ENCODE measurements at places on chromosomes 6 and 20.

- no peak overlapping the region for H3K27ac ChIP-seq
- H3K4me3 ChIP-seq: no peak overlapping the region
- H3K4me1 ChIP-seq: no peaks in the 10 kb centered on the region
- no peak for DNase-seq
- H3K36me3 ChIP-seq: peaks cover 3% of the 10 kb centered on the region
Measured at GRCh38 chr6:157724138-157724820, 98.8 kb upstream of the SNX9 start.

GRCh38 chr6:160428818-160429619 lies 80.8 kb downstream of the SLC22A3 start:
- no peak overlapping the region for H3K4me3 ChIP-seq
- H3K27ac ChIP-seq: no peak overlapping the region
- peaks cover 47% of the 10 kb centered on the region for H3K27me3 ChIP-seq
- H3K4me1 ChIP-seq: peaks cover 10% of the 10 kb centered on the region
- no peak for DNase-seq

- no peaks in the 10 kb centered on the region for H3K27me3 ChIP-seq
- no peak for DNase-seq
- no peak overlapping the region for H3K4me3 ChIP-seq
- H3K36me3 ChIP-seq: peaks cover 24% of the 10 kb centered on the region
Measured at GRCh38 chr6:158029668-158030230, 48.1 kb downstream of the SYNJ2 start.

- H3K27ac ChIP-seq: no peak overlapping the region
- no peaks in the 10 kb centered on the region for H3K27me3 ChIP-seq
- H3K36me3 ChIP-seq: peaks cover 12% of the 10 kb centered on the region
- H3K4me1 ChIP-seq: peaks cover 3% of the 10 kb centered on the region
- DNase-seq: peak; percentile 37
Measured at GRCh38 chr6:36897609-36898008, 11.9 kb downstream of the C6orf89 start.

DNA sequence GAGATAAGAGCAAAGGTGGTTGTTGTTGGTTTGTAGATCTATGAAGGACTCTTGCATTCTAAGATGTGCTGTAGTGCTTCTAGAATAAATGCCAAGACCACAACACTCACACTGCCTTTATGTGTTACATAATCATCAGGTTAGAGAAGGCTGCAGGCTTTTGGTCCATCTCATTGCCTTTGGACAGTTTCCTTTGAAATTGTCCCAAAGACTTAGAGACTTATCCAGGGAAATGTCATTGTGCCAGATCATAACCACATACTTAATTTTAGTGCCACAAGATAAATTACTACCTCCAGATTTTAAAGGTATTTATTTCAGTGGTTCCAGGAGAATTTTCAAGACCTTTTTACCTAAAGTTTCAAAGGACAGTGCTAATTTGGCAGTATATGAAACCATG lies 666.6 kb upstream of the CITED2 start:
- H3K4me1 ChIP-seq: peaks cover 5% of the 10 kb centered on the region
- no peaks in the 10 kb centered on the region for H3K36me3 ChIP-seq
- DNase-seq: no peak
- no peak overlapping the region for H3K4me3 ChIP-seq
- H3K27ac ChIP-seq: no peak overlapping the region

GRCh38 chr20:10954908-10955580 lies 281.2 kb upstream of the JAG1 start:
- H3K36me3 ChIP-seq: no peaks in the 10 kb centered on the region
- H3K4me1 ChIP-seq: no peaks in the 10 kb centered on the region

GRCh38 chr6:65790666-65791065 lies 83.6 kb upstream of the EYS start:
- no peaks in the 10 kb centered on the region for H3K27me3 ChIP-seq
- DNase-seq: no peak
- no peak overlapping the region for H3K27ac ChIP-seq
- no peaks in the 10 kb centered on the region for H3K36me3 ChIP-seq
- H3K4me3 ChIP-seq: no peak overlapping the region

DNA sequence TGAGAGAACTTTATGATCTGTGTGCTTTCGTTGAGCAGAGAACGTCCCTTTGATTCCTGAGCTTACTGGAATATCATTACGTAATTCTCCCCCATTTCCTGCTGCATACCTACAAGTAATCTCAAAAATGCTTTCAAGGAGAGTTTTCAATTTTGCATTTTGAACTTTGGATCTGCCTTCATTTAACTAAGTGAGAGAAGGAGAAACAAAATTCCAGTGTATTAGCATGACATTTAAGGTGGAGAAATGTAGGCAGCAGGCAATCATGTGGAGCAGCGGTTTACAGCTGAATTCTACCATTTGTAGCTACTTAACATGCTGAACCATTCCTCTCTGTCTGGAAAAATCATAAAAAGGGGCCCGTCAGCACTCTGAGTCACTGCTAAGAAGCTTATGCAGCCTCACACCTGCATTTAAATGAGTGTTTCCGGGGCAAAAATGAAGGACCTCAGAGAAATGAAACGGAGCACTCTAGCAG lies 451.5 kb downstream of the PLCB1 start:
- no peak for DNase-seq
- H3K27me3 ChIP-seq: no peaks in the 10 kb centered on the region
- H3K36me3 ChIP-seq: no peaks in the 10 kb centered on the region

GRCh38 chr20:20075032-20075431 lies 22.7 kb downstream of the CFAP61 start:
- H3K27me3 ChIP-seq: peaks cover 7% of the 10 kb centered on the region
- no peaks in the 10 kb centered on the region for H3K36me3 ChIP-seq
- no peak overlapping the region for H3K27ac ChIP-seq
- H3K4me1 ChIP-seq: no peaks in the 10 kb centered on the region

- H3K27me3 ChIP-seq: peaks cover 5% of the 10 kb centered on the region
- H3K36me3 ChIP-seq: no peaks in the 10 kb centered on the region
- H3K27ac ChIP-seq: no peak overlapping the region
- no peak overlapping the region for H3K4me3 ChIP-seq
- no peak for DNase-seq
Measured at GRCh38 chr6:169034516-169035167, 219.0 kb downstream of the THBS2 start.

DNA sequence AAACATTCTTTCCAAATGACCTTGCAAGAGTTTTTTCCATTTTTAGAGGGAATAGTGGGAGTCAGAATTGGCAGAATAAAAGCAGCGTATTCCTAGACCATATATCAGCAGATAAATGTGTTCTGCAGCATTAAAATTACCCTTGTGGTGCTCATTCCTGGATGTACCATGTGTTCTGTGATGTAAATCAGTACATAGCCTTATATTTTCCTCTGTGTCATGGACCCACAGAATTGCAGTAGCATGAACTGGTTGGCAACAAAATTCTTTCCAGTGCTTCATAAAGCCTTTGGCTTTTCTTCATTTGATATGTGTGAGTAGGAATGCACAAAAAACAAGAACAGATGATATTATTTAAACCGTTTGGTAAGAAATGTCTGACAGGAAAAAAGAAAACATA lies 32.5 kb downstream of the ANKEF1 start:
- DNase-seq: no peak
- H3K27me3 ChIP-seq: peaks cover 18% of the 10 kb centered on the region
- no peak overlapping the region for H3K27ac ChIP-seq

DNA sequence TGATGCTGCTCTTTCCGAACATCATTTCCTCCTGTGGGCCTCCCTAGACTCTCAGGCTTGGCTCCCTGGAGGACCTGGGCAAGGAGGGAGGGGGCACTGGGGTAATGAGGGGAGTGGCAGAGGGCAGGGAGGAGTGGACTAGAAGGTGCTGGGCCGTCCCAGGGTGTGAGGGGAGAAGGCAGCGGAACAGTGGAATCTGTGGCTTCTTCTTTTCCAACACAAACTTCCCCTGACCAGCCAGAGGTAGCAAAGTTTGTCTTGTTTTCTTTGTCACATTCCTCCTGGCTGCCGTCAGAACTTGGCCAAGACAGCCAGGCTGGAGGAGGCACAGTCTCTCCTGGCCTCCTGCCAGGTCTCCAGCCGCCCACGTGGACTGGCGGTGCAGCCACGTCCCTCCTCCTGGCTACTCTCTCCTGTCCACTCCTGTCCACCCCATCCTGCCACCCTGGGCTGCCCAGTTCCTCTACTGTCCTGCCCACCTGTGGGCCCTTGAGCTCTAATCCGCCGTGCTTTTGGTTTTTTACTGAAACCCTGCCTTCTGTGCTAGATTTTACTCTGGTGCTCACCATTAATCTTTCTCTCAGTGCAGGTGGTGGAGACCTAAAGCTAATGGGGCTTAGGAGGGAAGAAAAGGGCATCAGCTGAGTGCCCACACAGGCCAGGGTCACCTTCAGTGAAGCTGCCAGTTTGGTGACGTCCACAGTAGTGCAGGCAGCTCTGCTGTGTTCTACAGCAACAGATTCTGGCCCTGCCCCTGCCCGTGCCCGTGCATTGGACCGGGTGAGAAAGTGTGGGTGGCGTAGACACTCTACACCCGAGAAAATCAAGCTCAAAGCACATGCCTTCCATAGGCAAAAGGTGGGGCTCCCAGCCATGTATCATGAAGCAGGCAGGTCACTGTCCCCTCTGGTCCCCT lies 2.8 kb upstream of the CDSN start:
- no peak overlapping the region for H3K4me3 ChIP-seq
- no peak for DNase-seq
- no peak overlapping the region for H3K27ac ChIP-seq
- no peaks in the 10 kb centered on the region for H3K4me1 ChIP-seq
- no peaks in the 10 kb centered on the region for H3K27me3 ChIP-seq
- H3K36me3 ChIP-seq: no peaks in the 10 kb centered on the region

- H3K27ac ChIP-seq: no peak overlapping the region
- DNase-seq: no peak
- no peak overlapping the region for H3K4me3 ChIP-seq
- no peaks in the 10 kb centered on the region for H3K36me3 ChIP-seq
Measured at GRCh38 chr20:3740615-3741301, 8.3 kb downstream of the HSPA12B start.

DNA sequence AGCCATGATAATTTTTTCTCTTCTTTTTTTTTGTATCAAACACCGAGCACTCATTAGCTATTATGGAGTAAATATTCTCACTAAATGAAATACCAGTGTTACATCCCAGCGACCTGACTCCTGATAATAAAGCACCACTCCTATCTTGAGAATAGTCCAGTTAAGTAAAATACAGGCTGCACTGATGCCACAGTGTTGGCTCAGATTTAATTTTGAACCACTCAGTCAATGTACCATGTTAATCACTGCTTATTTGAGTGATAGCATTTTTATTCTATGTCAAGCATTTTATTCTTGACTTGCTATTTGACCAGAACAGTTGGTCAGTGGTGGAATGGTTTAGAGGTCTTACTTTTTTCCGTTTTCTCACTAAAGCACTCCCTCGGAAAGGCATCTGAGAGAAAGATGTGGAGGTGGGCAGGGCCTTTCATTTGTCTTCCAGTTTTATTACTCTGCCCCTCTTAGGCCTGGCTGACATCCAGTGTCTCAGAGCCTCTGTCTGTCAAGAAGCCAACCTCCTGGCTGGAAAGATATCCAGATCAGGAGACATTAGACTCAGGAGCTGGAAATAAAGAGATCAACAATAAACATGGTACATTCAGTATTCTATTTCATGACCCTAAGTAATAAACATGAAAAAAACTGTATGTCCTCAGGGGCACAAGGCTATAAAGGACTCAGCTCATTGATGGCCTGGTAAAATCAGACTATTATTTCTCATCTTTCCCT lies 457.8 kb downstream of the EPM2A start:
- H3K27me3 ChIP-seq: peaks cover 3% of the 10 kb centered on the region
- no peak for DNase-seq
- H3K36me3 ChIP-seq: no peaks in the 10 kb centered on the region
- no peak overlapping the region for H3K4me3 ChIP-seq
- no peak overlapping the region for H3K27ac ChIP-seq

GRCh38 chr6:1609648-1610496 lies at the start of gene FOXC1:
FOXC1 (plus strand) TSS chr6:1609915; CDS start chr6:1610446, 531 bp downstream.
- H3K27me3 ChIP-seq: peaks cover 58% of the 10 kb centered on the region
- H3K4me3 ChIP-seq: peak within 1 kb of the TSS; percentile 60
- no peaks in the 10 kb centered on the region for H3K36me3 ChIP-seq
- peak; percentile 49 for DNase-seq

- peaks cover 13% of the 10 kb centered on the region for H3K4me1 ChIP-seq
- no peaks in the 10 kb centered on the region for H3K36me3 ChIP-seq
- DNase-seq: peak; percentile 18
Measured at GRCh38 chr6:37783025-37783855, 36.3 kb upstream of the ZFAND3 start.

DNA sequence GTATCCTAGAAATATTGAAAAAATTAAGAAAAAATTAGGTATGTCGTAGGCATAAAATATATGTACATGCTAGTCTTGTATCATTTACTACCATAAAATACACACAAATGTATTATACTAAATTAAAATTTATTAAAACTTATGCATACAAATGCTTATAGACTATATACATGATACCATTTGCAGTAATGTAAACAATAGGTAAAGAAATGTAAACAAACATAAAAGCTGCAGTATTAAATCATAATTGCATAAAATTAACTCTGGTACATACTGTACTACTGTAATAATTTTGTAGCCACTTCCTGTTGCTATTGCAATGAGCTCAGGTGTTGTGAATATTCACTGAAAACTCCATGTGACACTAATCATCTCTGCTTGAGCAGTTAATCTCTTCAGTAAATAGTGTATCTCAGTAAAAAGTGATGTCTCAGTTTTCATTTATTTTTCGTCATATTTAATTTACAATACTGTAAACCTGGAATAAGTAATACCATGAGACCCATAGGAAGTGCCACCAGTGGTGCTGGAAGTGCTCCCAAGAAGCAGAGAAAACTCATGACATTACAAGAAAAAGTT lies 29.3 kb downstream of the RALGAPB start:
- H3K4me3 ChIP-seq: no peak overlapping the region
- H3K4me1 ChIP-seq: no peaks in the 10 kb centered on the region
- peaks cover 45% of the 10 kb centered on the region for H3K36me3 ChIP-seq
- H3K27me3 ChIP-seq: no peaks in the 10 kb centered on the region
- no peak overlapping the region for H3K27ac ChIP-seq

- H3K4me1 ChIP-seq: no peaks in the 10 kb centered on the region
- DNase-seq: no peak
- peaks cover 2% of the 10 kb centered on the region for H3K27me3 ChIP-seq
- no peak overlapping the region for H3K4me3 ChIP-seq
Measured at GRCh38 chr20:42112161-42112560, 494.0 kb upstream of the CHD6 start.

- H3K4me3 ChIP-seq: peak overlapping the region; percentile 70
- H3K4me1 ChIP-seq: peaks cover 7% of the 10 kb centered on the region
- H3K36me3 ChIP-seq: no peaks in the 10 kb centered on the region
- peak overlapping the region; percentile 5 for H3K27ac ChIP-seq
- peaks cover 4% of the 10 kb centered on the region for H3K27me3 ChIP-seq
Measured at GRCh38 chr6:5851261-5851757, 155.4 kb downstream of the NRN1 start.

- DNase-seq: no peak
- H3K27ac ChIP-seq: no peak overlapping the region
- no peaks in the 10 kb centered on the region for H3K36me3 ChIP-seq
- no peak overlapping the region for H3K4me3 ChIP-seq
- H3K4me1 ChIP-seq: peaks cover 5% of the 10 kb centered on the region
Measured at GRCh38 chr6:128352366-128352765, 168.0 kb downstream of the PTPRK start.

DNA sequence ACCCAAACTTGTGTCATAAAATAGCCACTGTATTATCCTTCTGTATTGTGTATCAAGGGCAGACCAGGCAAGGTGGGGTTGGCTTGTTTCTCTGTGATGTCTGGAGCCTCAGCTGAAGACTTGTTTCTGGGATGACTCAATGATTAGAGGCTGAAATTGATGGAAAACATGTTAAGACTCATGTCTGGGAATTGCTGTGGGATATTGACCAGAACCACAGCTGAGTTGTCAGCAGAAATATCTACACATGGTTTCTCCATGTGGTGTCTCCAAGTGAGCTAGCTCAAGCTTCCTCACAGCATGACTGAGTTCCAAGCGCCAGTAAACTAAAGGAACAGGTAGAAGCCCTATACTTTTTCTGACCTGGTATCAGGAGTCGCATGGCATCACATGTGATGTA lies 128.5 kb upstream of the SYNDIG1 start:
- H3K27me3 ChIP-seq: no peaks in the 10 kb centered on the region
- H3K36me3 ChIP-seq: no peaks in the 10 kb centered on the region
- peaks cover 5% of the 10 kb centered on the region for H3K4me1 ChIP-seq

Measured in activated CD8-positive, alpha-beta T cell treated with anti-CD3 and anti-CD28 coated beads for 36 hours (primary cell).